ENCODE measurements at places on chromosomes 7 and 10.

- DNase-seq, result no peak
Measured at GRCh38 chr10:127880557-127880956, 12.2 kb downstream of the CLRN3 start.

DNA sequence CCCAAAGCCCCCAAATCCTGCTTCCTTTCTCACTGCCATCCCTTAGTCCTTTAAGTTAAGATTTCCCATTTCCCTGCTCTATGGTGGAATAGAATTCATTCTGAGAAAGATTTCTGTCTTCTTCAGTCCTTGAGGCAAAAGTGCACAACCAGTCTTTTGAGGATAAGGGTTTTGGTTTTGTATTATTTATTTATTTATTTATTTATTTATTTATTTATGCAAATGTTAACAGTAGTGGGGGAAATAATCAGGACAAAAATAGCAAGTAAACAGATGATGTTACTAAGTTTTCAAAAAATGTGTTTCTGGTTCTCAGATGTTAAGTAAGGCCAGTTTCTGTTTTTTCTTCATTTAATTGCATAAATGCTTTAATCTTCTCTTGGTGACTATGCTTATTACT, 84.2 kb downstream of the GLCCI1 start:
- no peak for DNase-seq

- peak; percentile 24 for DNase-seq
Measured at GRCh38 chr7:67625257-67625737, 628.7 kb downstream of the TYW1 start.

DNA sequence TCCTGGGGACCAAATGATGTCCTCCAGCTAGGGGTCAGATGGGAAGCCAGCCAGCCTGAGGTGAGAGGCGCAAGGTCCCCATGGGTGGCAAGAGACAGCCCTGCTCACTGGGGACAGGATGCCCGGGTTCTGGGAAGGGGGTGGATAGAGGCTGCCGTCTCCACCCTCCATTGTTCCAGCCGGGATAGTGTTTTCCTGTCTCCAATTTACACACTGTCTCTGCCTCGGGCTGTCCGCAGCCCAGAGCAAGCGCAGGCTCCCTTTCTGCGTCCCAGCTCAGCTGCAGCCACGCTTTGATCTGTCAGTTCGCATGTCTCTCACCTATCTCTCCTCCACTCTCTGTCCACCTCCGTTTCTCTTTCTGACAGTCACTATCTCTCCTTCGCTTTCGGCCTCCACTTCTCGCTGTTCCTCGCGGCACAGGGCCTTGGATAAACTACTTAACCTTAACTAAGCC, 2.1 kb downstream of the EPHB4 start:
- no peak for DNase-seq

DNA sequence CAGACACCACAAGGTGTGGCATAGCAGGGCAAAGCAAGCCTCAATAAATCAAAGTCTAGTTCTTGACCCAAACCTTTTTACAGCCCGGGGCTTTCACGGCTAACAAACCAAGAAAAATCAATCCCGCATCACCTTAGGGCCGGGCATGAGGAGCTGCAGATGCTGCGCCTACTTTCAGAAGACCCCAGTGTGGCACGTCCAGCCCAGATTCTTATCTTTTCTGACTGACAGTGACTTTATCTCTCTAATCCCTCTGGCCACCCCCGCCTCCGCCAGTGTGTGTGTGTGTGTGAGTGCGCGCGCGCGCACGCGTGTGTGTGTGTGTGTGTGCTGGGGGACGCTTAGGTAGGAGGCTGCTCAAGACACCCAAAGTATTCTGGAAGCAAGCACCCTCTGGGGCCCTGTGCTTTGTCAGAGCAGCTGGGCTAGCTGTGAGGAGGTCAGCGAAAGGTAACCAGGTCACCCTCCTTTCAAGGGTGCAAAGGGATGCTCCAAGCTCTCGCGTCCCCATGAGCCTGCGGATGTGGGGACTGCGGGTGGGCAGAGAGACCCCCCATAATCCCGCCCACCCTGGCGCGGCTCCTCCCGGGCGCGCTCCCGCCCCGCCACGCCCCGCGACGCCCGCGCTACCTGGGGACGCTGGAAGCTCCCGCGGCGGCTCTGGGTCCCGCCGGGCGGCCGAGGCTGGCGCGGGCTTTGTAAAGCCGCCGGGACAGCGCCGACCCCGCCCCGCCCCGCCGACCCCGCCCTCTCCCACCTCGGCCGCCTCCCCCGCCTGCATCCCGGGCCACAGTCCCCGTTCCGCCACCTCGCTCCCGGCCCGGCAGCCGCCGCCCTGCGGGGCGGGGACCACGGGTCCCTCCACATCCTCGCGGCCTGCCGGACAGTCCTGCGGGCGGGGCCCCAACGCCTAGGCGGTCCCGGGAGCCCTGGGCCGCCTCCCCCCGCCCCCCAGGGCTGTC, 57.1 kb upstream of the RHOBTB1 start:
- no peak for DNase-seq
